ENCODE measurements at places on chromosomes 16 and 17.

GRCh38 chr17:57001541-57001940 is 23.6 kb downstream of the SCPEP1 start:
- no peak for DNase-seq

GRCh38 chr16:64826374-64826773 is 295.5 kb downstream of the CDH11 start:
- no peak for DNase-seq

DNA sequence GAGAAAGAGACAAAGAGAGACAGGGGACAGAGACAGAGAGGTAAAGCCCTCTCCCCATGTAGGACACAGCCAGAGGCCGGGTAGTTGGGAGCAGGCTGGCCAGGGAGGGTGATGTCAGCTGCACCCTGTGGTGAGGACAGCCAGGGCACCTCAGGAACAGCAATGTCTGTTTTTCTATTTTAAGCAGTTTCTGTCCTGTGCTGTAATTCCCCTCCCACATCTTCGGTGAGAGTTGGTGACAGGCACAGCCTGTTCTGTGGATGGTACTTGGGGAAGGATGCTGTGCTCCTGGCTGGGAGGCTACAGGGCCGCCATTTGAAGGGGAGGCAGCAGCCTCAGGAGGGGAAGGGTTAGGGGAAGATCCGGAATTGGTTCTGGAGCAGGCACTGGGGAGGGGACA is 163.5 kb downstream of the SDK2 start:
- peak; percentile 11 for DNase-seq

- no peak for DNase-seq
Observed at GRCh38 chr17:19718613-19719354, 2.4 kb upstream of the SLC47A2 start.

DNA sequence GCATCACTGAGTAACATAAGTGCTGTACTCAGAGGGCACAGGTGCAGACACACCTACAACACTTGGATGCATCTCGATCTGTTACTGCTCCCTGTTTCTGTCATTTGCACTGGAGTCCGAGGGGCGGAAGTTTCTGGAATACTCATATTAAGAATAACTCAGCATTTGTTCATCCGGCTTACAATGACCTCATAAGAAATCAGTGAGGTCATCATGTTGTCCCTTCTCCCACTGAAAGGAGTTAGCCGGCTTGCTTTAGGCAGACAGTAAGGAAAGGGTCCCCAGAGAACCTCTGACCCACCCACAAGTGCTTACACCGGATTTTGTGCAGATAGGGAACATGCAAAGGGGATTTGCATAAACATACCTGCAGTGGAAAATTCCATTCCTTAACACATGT is 344.7 kb downstream of the HAPSTR1 start:
- no peak for DNase-seq

DNA sequence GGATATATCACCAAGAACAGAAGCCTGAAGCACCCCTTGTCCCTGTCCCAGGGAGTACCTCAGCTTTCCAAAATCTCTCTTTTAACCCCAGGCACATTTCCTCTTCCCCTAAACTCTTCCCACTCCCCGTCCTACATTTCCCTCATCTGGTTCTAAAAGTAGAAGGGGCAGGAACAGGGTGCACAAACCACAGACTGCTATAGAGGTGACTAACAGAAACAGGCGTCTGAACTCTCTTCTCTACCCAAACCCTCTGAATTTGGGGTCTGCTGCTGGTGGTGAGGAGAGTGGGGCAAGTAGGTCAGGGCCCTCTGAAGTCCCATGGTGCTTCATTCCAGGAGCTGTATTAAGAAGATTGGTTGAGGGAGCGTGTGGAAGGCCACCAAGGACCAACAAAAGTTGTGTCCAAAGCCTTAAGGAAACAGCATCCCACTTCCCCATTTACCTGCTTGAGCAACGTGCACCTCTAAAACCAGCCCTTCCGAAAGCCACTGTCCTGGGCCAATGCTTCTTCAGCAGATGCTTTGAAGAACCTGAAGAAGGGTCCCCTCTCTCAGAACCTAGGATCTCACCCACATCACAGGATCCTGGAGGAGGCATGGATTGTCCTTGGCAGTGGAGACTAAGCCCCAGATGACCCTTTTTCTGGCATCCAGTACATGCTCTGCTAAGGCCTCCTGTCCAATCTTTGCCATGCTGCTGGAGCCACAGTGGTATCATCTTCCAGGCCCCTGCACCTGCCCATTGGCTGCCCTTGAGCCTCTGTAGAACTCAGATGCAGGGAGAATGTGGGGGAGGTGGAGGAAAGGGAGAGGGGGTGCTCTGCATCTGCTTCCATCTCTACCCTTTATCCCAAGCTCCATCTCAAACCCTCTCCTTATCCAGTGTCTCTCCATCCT is 5.7 kb upstream of the NR1D1 start:
- no peak for DNase-seq

DNA sequence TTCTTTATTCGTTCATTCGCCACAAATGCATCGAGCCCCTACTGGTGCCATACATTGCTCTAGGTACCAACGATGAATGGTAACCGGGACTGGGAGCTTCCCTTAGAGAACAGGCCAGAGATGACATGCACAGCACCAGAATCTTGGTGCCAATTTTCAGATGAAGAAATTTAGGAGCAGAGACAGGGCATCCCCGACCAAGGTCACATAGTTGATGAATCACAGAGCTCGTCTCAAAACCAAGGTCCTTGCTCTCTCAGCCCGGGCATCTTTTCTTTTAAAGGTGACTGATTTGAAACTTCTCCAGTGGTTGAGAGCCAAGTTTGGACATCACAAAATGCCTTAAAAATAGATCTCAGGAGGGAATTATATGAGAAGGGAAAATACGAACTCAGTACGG is 73.2 kb upstream of the C16orf82 start:
- no peak for DNase-seq

- DNase-seq = no peak
Observed at GRCh38 chr17:40602445-40603443, 37.5 kb upstream of the CCR7 start.

GRCh38 chr16:1163567-1164055 is 10.7 kb downstream of the CACNA1H start:
- no peak for DNase-seq

DNA sequence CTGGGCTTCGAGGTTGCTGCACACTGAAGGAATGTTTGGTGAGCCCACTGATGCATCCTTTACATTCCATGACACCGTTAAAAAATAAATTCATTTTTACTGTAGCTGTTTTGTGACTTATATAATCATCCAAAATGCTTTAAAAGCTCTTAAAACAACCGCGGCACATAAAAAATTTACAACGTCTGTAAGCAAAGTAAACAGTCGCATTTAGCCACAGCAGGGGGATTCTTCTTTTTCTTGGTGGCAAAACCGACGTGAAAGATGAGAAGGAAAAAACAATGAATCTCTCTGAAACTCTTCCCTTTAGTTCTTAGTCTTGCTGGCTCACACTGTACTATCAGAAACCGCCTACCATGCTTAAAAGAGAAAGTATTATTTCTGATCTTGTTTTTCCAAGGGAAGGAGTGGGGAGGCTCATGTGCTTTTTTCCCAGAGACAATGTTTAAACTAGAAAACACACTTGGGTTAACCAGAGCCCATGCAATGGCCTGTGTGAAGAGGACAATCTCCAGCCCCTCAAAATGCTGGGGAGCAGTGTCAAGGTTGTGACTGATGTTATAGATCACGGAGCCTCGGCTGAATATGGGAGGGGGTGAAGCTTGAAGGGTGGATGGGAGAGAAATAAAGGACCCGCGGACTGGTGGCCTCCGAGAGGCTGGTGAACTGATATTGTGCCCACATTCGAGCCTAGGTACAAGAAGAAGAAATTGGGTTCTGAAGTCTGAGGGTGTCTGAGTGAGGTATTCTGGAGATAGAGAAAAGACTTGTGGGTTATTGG is 91.1 kb downstream of the IRF8 start:
- no peak for DNase-seq

DNA sequence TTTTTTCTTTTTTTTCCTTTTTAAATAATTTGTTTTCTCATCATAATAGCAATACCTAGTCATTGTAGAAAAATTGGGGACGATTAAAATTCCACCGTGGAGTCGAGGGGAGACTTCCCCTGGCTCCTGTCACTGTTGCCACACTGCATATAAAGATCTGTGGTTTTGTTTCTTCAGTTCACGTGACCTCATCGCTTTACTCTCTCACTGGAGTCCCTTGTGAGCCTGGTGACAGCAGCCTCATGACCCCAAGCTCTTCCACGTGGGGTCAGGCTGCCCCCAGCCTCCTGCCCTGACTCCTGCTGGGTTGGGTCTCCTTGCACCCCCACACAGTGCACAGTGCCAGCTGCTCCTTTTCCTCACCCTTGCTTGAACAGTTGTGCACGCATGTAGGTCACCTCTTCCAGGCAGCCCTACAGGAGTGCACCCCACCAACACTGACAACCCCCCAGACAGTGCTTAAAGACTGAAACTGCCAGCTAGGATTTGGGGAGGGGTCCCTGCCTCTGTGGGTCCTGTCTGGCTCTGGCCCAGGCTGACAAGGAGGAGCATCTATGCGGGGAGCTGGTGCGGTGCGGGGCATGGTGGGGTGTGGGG is 7.3 kb upstream of the METRNL start:
- DNase-seq = no peak

GRCh38 chr16:9943121-9943520 is 239.1 kb downstream of the GRIN2A start:
- DNase-seq = no peak

DNA sequence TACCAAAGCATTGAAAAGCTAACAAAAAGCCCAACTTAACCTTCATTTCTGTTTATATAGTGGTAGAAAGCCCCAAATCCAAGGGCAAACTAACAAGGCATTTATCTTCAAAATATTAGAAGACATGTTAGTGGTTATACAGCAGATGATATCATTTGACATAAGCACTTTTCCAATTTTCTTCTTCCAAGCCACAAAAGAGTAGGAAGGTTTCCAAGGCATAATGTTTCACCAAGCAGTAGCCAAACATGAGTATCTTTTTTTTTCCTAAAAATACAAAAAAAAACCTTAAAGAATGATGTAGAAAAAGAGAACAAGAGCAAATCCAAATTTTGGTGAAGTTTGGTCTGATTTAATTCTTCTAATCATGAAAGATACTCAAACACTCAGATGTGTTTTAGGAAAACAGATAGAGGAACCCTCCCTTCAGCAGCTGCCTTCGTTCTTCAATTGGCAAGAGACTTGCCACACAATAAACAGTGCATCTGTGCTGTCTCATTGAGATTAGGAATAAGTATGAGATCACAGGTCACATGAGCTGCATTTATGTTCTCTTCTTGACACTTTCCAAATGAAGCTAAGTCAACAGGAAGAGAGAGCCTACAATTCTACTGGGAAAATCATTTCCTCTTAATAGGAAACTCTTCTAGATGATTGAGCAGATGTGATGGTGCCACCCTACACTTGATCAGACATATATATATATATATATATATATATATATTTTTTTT is 106.7 kb downstream of the TTC19 start:
- peak; percentile 14 for DNase-seq

DNA sequence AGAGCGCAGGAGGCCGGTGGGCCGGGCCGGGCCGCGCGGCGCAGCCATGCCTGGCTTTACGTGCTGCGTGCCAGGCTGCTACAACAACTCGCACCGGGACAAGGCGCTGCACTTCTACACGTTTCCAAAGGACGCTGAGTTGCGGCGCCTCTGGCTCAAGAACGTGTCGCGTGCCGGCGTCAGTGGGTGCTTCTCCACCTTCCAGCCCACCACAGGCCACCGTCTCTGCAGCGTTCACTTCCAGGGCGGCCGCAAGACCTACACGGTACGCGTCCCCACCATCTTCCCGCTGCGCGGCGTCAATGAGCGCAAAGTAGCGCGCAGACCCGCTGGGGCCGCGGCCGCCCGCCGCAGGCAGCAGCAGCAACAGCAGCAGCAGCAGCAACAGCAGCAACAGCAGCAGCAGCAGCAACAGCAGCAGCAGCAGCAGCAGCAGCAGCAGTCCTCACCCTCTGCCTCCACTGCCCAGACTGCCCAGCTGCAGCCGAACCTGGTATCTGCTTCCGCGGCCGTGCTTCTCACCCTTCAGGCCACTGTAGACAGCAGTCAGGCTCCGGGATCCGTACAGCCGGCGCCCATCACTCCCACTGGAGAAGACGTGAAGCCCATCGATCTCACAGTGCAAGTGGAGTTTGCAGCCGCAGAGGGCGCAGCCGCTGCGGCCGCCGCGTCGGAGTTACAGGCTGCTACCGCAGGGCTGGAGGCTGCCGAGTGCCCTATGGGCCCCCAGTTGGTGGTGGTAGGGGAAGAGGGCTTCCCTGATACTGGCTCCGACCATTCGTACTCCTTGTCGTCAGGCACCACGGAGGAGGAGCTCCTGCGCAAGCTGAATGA is 606 bp downstream of the THAP11 start:
- DNase-seq = peak; percentile 44

DNA sequence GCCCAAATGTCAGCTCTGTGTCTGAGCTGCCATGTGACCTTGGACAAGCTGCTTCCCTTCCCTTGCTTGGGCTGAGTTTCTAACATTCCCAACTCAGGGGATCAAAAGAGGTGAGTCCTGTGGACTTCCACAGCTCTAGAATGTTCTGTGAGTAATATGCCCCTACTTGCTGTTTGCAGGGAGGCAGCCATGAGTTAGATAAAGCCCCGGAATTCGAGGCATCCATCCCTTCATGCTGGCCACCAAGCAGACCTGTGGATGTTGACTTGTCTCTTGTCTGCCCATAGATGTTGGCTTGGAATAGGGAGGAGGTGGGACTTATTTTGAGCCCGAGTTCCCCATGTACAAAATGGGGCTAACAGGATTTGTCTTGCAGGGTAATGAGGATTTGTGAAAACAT is 36.2 kb downstream of the KSR1 start:
- DNase-seq = no peak

- DNase-seq = no peak
Observed at GRCh38 chr16:17812771-17813170, 342.0 kb upstream of the XYLT1 start.

GRCh38 chr17:58215685-58216084 is 3.4 kb downstream of the MKS1 start:
- DNase-seq = no peak

DNA sequence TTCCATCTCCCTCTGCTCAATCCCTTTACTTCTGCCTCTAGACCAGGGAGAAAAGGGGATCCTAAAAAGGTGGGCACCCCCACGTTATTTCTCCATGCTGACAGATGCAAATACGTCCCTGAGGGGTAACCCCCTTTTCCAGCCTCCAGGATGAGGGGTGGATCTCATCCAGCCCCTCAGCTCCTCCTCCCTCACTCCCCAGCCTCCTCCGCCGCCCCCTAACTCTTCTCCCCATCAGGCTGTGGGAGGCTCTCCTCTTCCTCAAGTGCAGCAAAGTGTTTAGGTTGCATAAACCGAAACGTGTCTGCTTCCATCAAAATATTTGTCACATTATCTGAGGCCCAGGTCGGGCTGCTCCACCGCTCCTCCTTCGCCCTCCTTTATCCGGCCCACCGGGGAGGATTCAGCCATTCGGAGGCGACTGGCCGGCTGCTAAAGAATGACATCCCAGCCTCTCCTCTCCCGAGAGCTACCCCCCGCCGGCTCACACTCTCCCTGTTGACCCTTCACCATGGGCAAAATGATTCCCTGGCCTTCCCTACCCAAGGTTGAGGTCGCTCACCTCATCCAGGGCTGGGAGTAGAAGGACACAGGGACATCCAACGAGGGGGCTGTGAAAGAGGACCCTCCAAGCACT is 1.2 kb upstream of the C1QL1 start:
- DNase-seq = no peak

All from NCI-H146 (cell line).